ENCODE measurements at places on chromosomes 16 and 17.

- no peak for DNase-seq
Observed at GRCh38 chr16:56726926-56727325, 3.0 kb upstream of the NUP93 start.

DNA sequence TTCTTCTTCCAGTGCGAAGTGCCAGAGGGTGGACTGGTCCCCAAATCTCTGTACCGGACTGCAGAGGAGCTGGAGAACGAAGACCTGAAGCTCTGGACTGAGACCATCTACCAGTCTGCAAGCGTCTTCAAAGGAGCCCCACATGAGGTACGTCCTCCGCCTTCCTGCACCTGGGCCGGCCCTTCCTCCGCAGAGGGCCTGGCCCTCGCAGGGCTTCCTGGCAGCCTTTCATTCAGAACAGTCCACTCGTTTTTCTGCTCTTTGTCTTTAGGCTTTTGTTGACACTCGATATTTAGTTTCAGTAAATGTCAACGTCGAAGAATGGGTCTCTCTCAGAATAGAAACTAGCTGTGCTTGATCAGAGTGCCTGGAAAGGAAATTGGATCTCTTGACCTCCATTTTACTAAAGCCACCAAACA is 68.6 kb downstream of the SEC14L1 start:
- no peak for DNase-seq

DNA sequence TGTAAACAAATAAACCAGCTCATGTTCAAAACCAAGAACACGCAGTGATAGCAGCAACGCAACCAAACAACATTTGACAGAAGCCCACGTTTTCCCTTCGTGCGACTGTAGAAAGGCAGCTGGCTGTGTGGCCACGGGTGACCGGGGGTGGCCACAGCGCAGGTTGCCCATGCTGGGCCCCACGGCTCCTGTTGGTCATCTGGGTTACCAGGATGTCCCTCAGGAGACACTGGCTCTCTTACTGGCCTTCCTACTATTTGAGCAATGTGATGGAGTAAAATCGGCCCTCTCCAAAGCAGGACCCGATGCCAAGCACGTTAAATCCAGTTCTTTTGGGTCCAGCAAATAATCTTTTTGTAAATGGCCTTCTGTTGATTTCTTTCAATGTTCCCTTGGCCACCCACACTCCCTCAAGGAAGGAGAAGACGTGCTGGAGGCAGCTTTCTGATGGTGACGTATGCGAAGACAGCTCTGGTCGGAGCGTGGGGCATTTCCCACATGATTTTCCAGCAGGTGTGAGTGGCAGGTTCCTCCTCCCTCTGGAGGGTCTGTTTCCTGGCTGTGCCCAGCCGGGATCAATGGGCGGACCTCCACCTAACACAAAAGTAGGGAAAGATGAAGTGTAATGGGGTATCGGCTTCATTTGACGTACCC is 143.1 kb upstream of the CHMP6 start:
- DNase-seq: no peak

GRCh38 chr17:31405890-31406371 is 14.5 kb downstream of the RAB11FIP4 start:
- no peak for DNase-seq

DNA sequence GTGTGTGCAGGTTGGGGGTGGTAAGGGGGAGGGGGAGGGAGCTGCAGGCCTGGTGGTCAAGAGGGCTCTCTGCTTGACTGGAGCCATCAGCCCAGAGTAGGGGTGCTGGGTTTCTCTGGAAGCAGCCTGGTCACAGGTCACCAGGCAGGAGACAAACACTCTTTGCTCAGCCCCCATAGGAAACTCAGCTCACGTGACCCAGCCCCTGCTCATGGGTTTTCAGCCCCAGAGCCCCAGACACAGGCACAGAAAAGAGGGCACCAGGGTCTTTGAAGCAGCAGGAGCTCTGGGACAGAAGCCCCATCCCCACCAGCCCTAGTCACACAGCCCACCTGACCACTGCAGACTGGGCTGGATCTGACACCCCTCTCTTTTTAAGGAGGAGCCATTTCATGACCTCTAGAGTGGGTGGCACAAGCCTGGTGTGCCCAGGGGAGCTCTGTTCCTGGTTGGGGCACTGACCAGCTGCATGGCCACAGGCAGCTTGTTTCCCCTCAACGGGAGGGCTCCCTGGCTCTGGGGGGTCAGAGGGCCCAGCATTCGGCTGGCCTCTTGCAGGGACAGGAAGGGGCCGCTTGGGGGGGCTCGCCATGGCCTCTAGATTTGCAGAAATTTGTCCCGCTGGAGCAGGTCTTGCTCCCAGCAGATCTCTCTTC is 13.8 kb upstream of the CD79B start:
- DNase-seq: no peak

- no peak for DNase-seq
Observed at GRCh38 chr16:87051526-87052320, 265.5 kb downstream of the C16orf95 start.

GRCh38 chr17:7883781-7884386 is 4.7 kb upstream of the CHD3 start:
- DNase-seq: peak; percentile 21

- peak; percentile 2 for DNase-seq
Observed at GRCh38 chr16:19375561-19376158, 42.0 kb upstream of the TMC5 start.

GRCh38 chr17:31604936-31605335 is 213.5 kb downstream of the RAB11FIP4 start:
- DNase-seq: no peak

DNA sequence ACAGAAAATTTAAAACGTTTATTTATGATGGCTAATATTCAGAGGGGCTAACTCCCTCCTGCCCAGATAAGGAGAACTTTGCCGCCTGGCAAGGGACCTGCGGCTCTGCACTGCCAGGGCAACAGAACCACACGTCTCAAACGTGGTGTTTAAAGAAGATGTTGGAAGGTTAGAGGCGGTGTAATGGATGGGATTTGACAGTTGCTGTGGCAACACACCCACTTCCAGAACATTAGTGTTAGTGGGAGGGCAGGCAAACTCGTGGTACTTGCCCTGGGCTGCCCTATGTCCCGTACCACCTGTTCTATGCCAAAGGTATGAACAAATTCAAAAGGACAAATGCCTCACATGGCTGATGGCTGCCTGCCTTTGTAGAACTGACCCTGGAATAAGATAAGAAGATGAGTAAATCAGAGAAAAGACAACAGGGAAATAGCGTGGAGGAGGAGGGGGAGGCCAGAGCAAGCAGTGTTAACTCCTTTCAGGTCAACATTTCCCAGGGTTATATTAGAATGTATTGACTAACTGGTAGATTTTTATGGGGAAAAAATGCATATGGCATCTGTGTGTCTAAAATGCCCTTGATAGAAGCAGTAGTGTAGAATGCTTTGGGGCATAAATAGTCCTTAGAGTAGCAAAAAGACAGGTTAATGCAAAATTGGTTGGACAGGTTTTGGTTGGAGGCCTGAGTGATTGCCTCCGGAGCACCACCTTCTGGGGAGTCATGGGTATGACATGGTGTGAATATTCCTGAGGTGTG is 30.8 kb downstream of the HLF start:
- DNase-seq: no peak

DNA sequence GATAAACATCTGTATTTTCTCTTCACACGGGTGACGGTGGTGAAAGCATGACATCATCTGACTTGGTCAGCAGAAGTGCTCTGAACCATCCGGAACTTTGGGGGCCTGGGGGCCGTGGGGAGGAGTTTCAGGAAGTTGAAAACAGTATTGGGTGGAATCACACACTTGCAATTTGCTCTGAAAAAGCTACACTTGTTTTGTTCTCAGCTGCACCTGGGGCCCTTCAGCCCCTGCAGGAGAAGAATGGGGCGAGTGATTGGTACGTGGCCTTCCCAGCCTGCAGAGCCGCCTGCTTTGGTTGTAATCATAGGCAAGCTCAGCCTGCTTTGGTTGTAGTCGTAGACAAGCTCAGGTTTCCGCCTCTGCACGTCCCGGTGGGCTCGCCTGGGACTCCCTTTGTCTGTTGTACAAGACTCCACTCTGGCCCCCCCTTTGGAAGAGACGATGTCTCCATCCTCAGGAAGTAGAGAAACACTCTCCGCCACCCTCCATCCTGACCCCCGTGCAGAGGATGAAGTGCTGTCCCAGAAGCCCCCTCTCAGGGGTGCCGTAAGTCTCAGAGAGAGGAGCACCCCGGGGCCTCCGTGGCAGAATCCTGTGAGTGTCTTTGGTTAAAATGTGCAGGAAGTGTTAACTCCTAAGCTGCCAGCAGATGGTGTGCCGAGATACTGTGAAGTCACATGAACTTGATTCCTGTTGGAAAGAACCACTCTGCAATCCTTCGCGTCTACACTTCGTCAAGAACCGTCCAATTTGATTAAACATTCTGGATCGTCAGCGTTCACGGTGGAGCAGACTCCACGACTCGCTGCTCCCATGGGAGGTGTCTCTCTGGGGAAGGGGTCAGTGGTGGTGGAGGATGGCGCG is 5.4 kb downstream of the BANP start:
- peak; percentile 88 for DNase-seq

DNA sequence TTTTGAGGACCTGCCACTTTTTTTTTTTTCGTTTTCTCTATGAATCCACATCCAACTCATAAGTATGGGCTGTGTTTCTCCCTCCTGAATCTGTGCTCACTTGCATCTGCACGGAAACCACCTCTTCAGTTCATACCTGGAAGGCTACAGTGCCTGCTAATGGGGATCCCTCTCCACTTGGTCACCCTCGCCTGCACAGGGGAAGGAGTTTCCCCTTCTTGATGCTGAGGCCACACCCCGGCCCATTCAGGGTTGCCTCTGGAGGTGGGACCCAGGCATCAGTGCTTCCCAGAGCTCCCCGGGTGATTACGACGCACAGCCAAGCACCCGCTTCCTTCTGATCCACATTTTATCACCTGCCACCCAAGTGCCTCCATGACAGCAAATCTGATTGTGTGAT is 85.9 kb upstream of the TBC1D3K start:
- DNase-seq: no peak

DNA sequence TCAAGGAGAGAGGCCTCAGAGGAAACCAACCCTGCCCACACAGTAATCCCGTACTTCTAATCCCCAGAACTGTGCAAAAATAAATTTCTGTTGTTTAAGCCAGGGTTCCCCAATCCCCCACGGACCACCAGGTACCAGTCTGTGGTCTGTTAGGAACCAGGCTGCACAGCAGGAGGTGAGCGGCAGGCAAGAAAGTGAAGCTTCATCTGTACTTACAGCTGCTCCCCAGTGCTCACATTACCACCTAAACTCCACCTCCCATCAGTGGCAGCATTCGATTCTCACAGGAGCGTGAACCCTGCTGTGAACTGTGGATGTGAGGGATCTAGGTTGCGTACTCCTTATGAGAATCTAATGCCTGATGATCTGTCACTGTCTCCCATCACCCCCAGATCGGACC is 101.1 kb upstream of the CDC42EP4 start:
- no peak for DNase-seq

- DNase-seq: no peak
Observed at GRCh38 chr16:1315081-1316032, 5.9 kb downstream of the UBE2I start.

GRCh38 chr17:56594320-56595107 is 1.0 kb downstream of the NOG start:
- DNase-seq: no peak

DNA sequence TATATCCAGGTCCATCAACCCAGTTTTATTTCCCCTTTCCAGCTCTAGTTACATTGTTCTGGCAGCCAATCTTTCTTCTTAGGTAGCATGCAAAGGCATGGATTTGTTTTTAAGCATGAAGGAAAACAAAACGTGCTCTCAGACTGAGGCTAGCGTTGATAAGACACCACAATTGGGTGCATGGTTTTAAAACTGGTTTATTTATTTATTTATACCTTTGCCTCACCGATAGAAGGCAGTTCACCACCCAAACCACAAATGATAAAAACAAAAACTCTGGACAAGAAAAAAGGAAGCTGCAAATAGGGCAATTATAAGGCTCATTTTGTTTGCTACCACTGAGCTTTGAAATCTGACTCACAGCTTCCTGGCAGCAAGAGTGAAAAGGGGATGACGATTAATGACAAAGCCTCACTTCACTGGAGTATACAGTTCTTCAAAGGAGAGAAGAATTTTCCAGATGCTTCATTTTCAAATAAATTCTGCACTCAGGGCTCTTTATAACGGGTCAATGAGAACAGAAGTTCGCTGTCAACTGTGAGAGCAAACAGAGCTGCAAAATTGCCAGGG is 278.4 kb upstream of the IRX5 start:
- no peak for DNase-seq

GRCh38 chr17:10516638-10517037 is 1.7 kb downstream of the MYH1 start:
- no peak for DNase-seq

DNA sequence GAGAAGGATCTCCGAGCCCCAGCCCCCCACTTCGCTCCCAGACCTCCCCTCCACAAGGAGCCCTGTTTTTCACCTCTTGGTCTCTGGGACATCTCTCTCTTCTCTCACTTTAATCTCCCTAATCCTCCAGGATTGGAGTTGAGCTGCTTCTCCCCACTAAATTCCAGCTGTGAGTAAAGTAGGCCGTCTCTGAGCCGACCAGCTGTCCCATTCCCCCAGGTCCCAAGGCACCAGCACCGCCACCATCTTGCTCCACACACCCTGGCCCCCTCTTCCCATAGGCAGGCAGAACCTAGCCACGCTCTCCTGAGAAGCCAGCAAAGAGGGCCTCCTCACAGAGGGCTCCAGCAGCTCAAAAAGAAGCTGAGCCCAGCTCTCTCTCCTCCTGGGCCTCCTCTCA is 878 bp downstream of the DLG4 start:
- no peak for DNase-seq

- no peak for DNase-seq
Observed at GRCh38 chr17:36721560-36722120, 120.3 kb downstream of the MRM1 start.
